ENCODE measurements at places on chromosomes 11 and 22.

DNA sequence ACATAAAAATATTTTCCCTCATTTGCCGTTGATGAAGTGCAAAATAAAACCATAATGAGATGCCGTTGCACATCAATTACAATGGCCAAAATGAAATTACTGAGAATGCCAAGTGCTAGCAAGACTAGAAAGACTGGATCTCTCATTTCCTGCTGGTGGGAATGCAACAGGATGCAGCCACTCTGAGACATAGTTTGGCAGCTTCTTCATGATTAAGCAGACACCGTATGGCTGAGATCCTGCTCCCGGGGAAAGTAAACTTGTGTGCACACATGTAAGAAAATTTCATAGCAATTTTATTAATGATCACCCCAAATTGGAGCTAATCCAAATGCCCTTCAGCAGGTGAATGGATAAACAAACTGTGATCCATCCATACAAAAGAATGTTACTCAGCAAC is 1013.2 kb downstream of the TBC1D22A start:
- DNase-seq = no peak

- peak; percentile 66 for DNase-seq
Observed at GRCh38 chr11:72439455-72439854, 5.1 kb upstream of the CLPB start.

- DNase-seq = no peak
Observed at GRCh38 chr11:116502641-116503061, 270.1 kb downstream of the BUD13 start.

GRCh38 chr11:78398715-78399114 is 18.9 kb downstream of the GAB2 start:
- DNase-seq = no peak

Data from foreskin keratinocyte (primary cell).